ENCODE measurements at places on chromosomes 5 and 9.
A peak's percentile ranks its signal among the peaks of the same experiment; 100 is the strongest.

DNA sequence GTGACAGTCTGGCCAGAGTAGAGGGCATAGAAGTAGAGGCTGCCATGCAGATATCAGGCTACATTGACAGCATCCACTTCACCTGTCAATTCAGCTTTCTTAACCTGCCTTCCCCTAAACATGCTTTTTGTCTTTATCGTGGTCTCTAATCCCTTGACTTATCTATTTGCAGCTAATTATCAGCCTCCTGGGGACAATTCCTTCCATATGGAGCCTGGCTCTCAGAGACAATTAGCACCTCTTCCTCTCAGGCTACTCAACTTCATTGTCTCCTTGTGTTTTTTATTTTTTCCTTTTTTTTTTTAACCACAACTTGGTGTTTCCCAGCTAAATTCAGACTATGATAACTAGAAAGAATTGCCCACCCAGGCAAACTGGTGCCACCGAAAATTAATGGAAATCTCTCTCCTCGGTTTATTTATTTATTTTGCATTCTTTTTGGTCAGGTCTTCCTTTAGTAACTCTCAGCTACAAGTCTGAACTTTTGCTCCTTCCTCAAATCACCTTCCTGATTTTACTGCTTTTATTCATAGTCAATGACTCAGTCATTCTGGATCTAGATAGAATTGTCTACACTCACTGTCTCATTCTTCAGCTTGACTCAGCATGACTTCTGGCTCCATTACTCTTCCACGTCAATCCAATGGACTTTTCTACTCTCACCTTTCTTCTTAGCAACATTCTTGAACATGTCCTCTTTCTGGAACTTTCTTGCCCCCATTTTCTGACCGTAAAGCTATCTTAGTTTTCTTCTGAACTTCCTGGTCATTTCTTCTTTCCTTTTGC lies 63.0 kb upstream of the BASP1 start:
- no peak for DNase-seq

GRCh38 chr5:171431251-171431777 lies 11.9 kb downstream of the FGF18 start:
- DNase-seq: no peak

DNA sequence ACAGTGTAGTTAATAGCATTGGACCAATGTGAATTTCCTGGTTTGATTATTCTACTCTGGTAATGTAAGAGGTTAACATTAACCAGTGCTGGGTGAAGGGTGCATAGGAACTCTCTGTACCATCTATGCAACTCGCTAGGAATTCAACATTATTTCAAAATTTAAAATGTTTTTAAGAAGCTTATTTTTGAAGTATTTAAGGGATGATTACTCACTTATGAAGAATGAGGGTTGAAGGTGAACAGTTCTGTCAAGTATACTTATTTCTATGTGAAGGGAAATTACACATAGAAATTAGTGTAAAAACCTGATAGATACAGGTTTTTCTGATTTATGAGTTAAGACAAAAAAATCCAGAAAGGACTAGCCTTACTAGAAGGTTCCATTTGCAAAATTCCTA lies 165.8 kb downstream of the INSYN2B start:
- no peak for DNase-seq

GRCh38 chr5:119445544-119445943 lies 6.8 kb upstream of the HSD17B4 start:
- no peak for DNase-seq

- DNase-seq: peak; percentile 58
These were observed 291.8 kb upstream of the DAB2 start for GRCh38 chr5:39716532-39717028.

DNA sequence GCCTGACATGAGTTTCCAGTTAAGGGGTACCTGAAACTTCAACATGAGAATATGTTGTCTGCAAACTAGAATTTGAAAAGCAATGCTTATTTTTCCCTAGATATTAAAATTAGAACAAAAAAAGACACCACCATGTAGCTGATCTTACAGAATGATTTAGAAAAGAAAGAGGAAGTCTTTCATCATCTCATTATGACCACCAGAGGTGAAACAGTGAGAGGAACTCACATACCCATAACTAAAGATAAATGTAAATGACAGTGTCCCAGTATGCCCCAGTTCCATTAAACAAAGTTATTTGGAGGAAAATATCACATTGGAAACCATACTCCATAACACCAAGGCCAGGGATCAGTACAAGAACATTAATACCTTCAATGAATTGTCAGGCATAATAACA lies 6.9 kb downstream of the TAF7 start:
- no peak for DNase-seq

GRCh38 chr5:125059255-125060002 lies 313.0 kb upstream of the ZNF608 start:
- no peak for DNase-seq

GRCh38 chr5:164256351-164256750 lies 750.9 kb downstream of the MAT2B start:
- no peak for DNase-seq

- DNase-seq: no peak
These were observed 237.7 kb upstream of the MEF2C start for GRCh38 chr5:89120719-89121118.

DNA sequence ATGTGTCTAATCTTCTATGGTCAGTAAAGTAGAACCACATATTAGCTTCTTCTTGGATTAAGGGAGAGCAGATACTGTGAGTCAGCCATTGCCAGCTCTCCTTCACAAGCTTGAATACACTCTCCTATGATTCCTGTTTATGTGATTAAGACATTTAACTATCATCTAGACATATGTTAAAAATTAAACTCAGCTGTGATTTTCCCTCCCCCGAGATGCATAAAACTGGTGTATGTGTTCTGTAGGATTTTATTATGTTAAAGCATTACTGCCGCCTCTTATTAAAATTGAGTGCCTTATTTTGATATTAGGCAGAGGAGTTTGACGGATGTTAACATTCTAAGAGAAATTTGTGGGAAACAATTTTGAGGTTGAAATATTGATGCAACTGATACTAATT lies 114.6 kb downstream of the ACTBL2 start:
- no peak for DNase-seq

DNA sequence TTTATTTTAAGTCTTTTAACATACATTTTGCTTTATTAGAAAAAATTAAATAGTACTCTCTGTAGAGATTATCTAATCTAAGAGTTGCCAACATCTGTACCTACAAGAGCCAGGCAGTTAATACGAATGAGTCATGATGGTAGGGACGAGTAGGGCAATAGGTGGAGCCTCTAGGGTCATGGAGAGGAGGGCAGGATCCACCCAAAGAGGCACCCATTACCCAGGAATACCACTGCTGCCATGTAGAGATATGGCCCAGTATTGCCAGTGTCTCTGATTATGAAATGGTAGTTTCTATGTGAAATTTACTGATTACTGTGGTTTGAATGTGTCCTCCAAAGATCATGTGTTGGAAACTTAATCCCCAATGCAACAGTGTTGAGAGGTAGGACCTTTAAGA lies 170.4 kb downstream of the PIK3R1 start:
- DNase-seq: no peak

DNA sequence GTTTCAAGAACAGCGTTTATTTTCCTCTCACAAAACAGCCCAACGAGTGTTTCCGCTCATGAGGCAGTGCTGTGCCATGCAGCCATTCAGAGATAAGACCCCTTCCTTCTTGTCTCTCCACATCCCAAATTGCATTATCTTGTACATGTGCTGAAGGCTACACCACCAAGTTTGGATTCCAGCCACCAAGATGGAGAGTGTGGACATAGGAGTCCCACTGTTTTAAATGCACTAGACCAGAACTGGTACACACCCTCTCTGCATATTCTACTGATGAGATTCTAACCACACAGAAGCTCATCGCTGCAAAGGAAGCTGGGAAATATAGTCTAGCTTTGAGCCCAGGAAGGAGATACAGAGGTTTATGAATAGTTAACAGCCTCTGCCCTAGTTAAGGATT lies 509.4 kb downstream of the NFIB start:
- no peak for DNase-seq

DNA sequence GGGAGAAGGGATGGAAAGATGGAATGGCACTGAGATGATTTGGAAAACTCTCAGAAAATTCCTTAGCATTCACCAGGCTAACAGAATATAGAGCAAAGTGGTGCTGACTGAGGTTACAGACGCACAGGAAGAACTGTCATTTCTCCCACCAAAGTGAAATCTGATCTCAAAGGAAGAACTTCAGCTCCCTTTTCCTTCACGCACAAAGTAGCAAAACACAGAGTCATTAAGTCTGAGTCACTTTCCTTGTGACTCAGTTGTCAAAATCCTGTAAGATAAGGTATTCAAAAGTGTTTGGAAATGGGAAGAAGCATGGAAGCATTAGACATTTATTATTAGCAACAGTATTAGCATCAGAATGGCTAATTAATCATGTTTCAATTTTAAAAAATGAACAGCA lies 11.7 kb downstream of the MPDZ start:
- no peak for DNase-seq

DNA sequence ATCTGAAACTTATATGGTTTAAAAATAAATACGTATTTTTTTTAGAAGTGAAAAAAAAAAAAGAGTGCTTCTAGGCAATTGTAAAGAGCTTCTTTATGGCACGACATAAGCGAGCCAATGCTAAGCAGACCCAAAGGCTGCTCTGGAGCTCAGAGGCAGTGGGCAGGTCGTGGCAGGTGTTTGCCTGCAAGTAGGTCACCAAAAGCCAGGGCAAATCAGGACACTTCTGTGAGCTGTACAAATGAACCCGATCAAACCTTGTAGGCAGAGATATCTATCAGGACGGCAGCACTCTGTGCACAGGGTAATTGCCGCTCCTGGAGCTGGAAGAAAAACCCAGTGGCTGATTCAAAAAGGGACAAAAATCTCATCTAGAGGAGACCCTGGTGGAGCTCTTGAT lies 75.9 kb downstream of the IRX2 start:
- DNase-seq: no peak

DNA sequence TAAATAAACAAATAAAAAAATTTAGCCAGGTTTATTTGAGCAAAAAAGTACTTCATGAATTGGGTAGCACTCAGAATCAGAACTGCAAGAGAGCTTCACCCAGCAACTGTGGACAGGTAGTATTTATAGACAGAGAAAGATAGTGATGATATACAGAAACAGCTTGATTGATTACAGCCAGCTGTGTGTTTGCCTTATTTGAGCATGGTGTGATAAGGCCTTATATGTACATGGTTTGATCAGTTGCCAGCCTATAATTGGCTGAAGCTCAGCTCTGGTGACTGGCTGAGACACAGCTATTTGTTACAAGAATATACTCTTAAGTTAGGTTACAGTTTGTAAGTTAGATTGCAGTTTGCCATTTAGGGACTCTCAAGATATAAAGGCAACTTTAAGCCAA lies 34.3 kb upstream of the ARL15 start:
- DNase-seq: no peak

GRCh38 chr9:128005923-128006322 lies 25.1 kb upstream of the EEIG1 start:
- DNase-seq: no peak

- no peak for DNase-seq
These were observed 19.2 kb upstream of the TXNDC8 start for GRCh38 chr9:110356639-110357395.

DNA sequence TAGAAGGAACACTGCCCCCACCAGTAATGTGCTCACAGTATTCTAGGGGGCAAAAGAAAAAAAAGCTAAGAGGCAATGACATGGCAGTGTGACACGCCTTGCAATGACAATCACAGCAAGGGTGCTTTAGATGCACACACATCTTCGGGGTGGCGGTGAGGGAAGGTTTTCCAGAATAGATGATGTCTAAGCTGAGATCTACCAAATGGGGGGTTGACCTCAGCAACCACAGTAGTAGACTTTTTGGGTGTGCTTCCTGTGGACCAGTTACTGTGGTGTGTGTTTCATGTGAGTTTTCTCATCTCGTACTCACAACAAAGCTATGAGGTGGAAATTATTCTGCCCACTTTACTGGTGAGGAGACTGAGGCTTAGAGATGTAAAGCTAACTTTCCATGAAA lies 10.2 kb upstream of the IL12B start:
- no peak for DNase-seq

GRCh38 chr5:77635067-77635916 lies 3.2 kb downstream of the OTP start:
- DNase-seq: no peak

DNA sequence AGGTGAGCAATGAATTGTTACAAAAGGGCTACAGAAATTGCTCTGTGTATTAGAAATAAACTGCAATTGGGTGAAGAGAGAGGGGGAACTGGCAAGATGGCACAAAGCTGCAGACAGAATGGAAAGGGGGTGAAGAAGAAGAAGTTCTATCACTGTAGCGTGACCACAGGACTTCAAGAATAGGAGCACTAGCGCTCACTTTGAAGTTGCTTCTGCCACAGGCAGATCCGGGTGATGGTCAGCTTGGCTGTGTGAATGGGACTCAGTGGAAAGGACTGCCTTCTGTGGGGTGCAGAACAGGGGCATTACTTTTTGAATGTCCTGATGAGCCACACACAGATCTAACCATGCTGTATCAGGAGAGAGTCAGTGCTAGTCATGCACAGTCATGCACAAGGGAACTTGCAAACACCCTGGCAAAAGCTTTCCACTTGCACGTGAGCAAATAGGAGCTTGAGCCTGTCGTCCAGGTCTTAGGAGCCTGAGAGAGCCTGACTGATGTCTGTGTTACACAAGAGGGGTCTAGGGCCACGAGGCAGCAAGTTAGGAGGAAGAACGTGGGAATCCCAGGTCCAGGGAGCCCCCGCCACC lies 16.3 kb downstream of the IL5 start:
- DNase-seq: no peak

GRCh38 chr9:136267261-136268111 lies 21.9 kb upstream of the QSOX2 start:
- peak; percentile 82 for DNase-seq

GRCh38 chr5:56827049-56827448 lies 11.7 kb downstream of the MAP3K1 start:
- no peak for DNase-seq

DNA sequence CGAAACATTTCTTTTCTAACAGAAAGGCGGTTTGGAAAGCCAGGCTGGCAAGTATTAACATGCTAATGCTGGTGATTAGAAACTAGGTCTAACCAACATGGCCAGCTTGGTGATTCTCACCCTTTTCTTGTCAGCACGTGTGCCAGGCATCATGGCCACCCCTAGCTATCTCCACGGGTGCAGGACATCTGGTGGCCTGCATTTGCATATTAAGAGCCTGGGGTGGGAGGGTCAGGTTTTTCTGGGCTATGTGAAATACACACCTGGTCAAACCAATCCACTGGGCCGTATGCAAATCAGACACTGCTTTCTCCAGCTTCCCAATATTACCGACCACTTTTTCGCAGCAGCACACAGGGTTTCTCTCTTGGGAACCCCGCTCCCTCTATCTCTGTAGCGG lies 612.1 kb downstream of the PTPRD start:
- no peak for DNase-seq

Measured in colonic mucosa (tissue), 4 donors.